ENCODE measurements at places on chromosomes 12 and 14.

DNA sequence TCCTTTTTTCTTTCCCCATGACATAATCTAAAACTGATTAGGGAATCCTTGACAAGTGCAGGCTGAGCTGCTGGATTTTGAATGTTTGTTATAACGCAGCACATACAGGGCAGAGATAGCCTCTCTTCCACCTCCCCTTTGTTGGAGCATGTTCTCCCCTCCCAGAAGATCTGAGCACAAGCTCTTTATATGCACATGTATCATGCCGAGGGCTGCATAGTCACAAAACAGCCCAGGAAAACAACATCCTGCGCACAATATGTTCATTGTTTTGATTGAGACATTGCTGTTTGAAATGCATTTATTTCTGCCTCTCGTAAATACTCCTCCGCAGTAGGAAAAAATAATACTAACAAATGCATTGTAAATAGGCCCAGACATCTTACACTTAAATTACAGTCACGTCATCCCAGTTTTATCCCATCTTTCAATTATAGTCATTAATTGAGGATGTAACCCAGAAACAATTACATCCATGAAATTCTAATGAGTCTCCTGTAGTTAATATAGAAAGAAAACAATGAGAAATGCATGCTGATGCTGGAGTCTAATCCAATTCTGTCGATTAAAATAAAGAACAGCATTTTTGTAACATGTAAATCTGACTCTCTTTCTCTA lies 401.8 kb downstream of the BTG1 start:
- DNase-seq = no peak

DNA sequence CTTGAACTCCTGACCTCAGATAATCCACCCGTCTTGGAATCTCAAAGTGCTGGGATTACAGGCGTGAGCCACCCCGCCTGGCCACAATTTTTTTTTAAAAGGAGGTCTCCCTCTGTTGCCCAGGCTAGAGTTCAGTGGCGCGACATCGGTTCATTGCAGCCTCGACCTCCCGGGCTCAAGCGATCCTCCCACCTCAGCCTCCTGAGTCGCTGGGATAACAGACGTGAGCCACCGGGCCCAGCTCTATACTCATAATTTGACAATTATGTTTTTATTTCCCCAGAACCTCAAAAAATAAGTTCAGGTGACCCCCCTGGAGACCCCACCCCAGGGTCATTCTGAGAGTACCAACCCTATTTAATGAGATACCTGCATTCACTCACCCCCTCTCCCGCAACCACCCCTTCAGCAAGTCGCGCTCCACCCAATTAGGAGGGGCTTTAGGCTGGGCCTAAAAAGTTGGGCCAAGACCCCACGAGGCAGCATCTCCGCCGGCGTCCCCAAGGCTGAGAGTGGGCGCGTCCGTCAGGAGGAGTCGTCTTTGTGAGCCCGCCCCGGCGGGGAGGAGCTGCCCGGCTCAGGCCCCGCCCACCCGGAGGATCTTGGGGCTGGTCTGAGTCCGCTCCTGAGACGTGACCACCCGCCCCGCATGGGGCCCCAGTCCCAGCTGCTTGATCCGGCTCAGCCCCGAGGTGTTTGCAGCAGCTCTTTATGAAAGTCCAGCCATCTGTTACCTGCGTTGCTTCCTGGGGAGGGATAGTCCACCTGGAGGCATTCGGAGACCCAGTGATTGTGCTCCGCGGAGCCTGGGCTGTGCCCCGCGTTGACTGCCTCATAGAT lies at the start of gene ANKRD33:
Gene ANKRD33 (plus strand): TSS at position 628 of the 840 bp plus-strand sequence. CDS start 84 bp downstream, at position 712.
- peak; percentile 65 for DNase-seq

DNA sequence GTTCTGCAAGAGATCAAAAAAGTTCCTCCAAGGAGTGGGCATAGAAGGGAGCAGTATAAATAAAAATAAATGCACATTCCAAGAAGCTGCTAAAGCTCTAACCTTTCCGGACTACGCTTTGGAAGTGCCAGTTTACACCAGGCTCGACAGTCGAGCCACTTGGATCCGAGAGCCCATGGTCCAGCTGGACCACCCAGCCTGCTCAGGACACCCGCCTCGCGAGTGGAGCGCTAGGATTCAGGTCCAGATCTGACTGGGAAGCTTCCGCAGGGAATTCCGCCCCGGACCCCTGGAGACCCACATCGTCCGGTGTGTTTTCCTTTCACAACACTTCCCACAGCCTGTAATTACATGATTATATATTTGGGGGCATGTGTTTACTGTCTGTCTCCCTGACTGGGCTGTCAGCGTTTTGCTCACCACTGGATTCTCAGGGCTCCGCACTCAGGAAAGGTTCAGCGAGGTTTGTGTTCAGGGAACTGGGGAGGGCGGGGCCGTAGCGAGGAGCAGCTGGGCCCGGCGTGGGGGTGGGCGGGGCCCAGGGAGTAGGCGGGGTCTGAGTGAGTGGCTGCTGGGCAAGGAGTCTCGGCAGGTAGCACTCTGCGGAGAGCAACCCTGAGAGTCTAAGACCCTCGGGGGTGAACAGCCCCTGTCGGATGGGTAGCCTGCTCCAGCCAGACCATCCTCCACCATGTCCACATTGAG lies 52.3 kb upstream of the TMEM263 start:
- peak; percentile 31 for DNase-seq

DNA sequence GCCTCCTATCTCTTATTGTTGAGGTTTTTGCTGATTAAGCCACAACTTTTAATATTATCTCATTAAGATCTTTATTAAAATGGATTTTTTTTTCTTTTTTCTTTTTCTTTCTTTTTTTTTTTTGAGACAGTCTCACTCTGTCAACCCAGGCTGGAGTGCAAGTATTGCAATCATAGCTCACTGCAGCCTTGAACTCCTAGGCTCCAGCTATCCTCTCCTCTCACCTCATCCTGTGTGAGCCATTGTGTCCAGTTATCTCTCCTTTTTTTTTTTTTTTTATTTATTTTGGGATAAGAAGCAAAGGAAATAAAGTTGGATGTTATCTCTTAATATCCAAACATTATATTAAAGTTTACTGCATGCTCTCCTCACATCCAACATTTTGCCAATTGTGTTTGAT lies 12.7 kb downstream of the VEZT start:
- DNase-seq = no peak

DNA sequence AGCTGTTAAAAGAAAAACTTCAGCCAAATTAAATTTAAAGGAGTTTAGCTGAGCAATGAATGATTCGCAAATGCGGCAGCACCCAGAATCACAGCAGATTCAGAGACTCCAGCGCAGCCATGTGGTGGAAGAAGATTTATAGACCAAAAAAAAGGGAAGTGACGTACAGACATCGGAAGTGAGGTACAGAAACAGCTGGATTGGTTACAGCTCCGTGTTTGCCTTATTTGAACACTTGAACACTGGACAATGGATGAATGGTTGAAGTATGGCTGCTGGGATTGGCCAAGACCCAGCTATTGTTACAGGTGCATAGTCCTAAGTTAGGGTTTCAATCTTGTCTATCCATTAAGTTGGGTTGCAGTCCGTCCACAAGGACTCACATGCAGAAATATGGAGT lies 42.6 kb downstream of the GALNT8 start:
- DNase-seq = peak; percentile 25

- peak; percentile 79 for DNase-seq
Measured at GRCh38 chr12:66144791-66145754, 14.5 kb upstream of the LLPH start.

- DNase-seq = no peak
Measured at GRCh38 chr12:6295094-6295811, 15.2 kb upstream of the PLEKHG6 start.

- peak; percentile 29 for DNase-seq
Measured at GRCh38 chr14:21804981-21805380, 131.4 kb upstream of the OR4E1 start.

- DNase-seq = peak; percentile 46
Measured at GRCh38 chr14:23182372-23183157, 895 bp downstream of the SLC7A8 start.

DNA sequence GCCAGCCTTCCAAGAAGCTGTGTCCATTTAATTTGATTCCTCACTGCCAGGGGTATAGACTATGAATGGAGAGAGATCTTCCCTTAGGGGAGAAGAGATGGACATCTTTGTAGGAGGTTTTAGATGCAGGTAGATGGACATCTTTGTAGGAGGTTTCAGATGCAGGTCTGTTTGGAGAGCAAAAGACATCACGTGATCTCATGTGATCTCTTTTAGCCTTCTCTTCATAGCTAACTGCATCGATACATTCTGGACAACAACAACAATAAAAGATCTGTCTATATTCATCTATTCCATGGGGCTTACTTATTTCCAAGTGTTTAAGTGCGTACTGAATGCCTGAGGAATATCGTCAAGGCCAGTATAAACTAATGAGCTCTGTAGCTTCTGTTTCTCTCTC lies 163.2 kb downstream of the PAX9 start:
- no peak for DNase-seq

- DNase-seq = peak; percentile 19
Measured at GRCh38 chr14:104267895-104268294, 129.5 kb downstream of the KIF26A start.

DNA sequence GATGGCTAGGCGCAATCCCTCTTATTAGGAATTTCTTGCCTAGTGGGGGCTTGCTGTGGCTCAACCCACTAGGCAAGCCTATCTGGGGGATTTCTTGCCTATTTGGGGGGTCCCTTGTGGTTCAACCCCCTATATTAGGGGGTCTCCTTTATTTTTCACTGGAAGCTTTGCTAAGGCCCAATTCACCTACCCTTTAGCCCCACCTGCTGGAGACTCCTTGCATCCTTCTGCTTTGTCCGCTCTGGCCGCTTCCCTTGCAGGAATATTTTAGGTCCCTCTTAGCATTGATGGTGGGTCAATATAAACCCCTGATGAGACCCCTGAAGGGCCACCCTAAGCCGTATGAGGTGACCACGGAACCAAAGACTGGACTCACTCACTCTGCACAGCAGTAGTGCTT lies 1552.1 kb downstream of the AACS start:
- DNase-seq = no peak

GRCh38 chr12:97650242-97650641 lies 187.6 kb downstream of the RMST start:
- no peak for DNase-seq

- no peak for DNase-seq
Measured at GRCh38 chr14:41606532-41607303, at the start of gene LRFN5. LRFN5 (plus strand) TSS chr14:41606876.

DNA sequence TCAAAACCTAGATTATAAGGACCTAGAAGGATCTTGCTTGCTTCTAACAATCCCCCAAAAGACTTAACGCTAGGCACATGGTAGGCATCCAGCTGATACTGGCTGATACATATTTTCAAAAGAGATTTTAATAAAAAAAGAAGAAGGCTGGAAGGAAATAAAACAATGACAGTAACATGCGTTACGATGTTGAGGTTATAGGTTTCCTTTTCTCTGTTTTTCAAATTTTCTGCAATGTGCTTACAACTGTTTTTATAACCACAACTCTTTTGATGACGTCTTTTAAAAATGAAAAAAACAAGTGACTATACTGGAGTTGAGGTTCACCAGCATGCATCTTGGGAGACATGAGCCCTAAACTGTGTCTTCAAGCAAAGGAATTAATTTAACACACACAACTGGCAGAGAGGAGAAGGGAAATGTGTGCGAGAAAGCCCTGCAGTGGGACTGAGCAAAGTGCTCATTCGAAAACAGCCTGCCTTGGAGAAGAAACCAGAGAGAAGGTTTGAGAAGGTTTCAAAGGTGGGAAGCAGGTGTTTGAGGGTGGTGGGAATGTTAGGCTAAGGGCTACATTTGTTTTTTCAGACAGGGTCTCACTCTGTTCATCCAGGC lies 80.4 kb downstream of the DUSP16 start:
- DNase-seq = no peak

DNA sequence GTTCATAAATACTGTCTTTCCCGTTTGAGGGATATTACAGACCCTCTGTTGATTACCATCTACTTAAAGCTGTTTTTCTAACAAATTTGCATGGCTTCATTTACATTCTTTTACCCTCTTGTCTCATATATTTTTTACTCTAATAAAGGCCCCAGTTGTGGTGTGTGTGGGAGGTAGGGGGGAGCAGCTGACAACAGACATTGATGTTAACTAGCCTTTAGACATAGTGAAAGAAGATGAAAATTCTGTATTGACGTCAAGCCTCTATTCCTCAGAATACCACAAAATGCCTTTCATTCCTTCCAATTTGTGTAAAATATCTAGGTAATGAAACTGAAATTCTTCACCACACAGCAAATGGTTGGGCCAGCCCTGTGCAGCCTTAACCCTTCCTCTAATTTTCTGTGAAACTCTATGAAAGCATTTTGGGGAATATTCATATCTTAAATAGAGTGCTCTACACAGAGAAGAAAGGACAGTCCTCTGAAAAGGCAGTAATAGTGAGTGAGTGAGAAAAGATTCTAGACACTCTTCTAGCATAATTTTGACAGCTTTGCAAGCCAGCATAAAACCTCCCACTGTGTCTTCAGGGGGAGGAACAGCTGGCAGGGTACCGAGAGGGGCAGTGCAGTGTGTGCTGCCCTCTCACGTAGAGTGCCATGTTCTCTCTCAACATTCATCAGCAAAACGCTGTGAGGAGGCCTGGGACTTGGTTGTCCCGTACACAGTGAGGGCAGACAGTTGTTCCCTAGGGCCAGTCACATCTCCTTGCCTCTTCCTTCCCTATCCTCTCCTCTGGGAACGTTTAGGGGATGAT lies 20.1 kb upstream of the CERS5 start:
- DNase-seq = no peak

- no peak for DNase-seq
Measured at GRCh38 chr14:83764656-83765599, 1765.0 kb upstream of the FLRT2 start.
